ENCODE measurements at places on chromosomes 12 and 14.

DNA sequence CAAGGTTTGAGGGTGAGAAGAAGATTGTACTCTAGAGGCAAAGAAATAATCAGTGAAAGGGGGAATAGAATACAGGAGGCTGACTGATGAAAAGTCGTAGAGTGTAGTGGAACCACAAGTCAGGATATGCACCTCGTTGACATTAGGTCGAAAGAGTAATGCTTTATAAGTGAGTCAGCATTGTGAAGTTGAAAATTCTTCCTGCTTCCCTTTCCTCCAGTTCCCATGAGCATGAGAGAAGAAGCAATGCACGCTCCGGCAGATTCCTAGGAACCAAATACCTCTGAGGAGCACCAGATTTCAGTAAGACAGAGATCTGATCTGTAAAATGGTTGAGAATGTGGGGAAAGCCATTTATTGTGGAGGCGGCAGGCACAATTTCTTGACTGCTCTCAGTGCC is 16.5 kb downstream of the CCER1 start:
- DNase-seq, result no peak

- no peak for DNase-seq
These were observed 515 bp upstream of the ABCC9 start for GRCh38 chr12:21941506-21942376.

GRCh38 chr14:92412912-92413311 is 89.9 kb downstream of the SLC24A4 start:
- DNase-seq, result no peak

DNA sequence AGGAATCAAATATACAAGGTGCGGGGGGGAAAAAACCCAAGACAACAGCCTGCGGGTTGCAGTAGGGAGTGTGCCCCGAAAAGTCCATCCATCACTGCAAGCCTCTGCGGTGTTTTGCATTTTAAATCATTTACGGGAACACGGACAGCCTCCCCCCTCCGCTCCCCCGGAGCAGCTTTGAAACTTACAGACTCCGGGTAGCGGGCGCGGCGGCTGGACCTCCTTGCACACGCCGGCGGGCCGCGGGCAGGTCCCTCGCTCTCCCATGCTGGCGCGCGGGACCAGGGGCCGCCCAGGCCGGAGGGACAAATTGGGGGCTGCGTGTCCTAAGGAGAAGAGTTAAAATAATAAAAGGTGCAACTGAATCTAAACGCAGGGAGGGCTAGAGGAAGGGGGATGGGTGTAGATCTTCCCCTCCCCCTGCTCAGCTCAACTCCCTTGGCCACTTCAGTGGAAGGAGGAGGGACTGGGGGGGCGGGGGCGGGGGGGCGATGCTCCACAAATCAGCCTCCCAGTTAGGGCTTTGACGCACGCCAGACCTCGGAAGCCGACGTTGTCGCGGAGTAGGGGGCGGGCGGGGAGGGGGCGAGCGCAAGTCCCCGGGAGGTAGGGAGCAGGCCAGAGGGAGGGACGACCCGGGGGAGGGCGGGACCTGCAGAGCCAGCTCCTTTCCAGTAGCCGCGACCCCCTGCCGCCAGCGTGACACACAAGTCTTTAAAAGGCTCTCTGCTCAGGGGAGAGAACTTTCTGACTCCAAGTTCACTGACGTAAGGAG is at the start of gene KCNJ8:
TSS of gene KCNJ8 (minus strand) at position 349 of the 775 bp plus-strand sequence. CDS start 1,090 bp downstream, outside the sequence.
- peak; percentile 43 for DNase-seq
